Fibroblast of mammary gland (primary cell): ENCODE measurements at places on chromosomes 2 and 18.

- DNase-seq, result peak; percentile 14
Observed at GRCh38 chr2:67974559-67975430, 88.0 kb downstream of the C1D start.

- no peak for DNase-seq
Observed at GRCh38 chr2:40038646-40039045, 259.6 kb upstream of the THUMPD2 start.

DNA sequence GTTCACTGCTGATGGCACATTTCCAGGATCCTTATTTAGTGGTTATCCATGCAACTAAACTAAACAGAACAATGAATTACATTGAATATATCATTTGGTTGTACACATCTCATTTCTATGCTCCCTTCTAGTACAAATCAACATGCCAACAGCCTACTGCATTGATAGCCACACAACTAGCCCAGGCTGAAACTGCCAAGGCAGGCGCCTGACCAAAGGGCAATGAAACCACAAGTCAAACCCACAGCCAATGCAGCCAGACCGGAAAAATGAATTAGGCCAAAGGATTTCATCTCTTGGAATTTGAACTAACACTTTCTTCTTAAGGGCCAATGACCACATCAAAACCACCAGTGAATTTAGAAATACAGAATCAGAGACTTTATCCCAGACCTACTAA lies 196.4 kb downstream of the NOL4 start:
- DNase-seq, result no peak

DNA sequence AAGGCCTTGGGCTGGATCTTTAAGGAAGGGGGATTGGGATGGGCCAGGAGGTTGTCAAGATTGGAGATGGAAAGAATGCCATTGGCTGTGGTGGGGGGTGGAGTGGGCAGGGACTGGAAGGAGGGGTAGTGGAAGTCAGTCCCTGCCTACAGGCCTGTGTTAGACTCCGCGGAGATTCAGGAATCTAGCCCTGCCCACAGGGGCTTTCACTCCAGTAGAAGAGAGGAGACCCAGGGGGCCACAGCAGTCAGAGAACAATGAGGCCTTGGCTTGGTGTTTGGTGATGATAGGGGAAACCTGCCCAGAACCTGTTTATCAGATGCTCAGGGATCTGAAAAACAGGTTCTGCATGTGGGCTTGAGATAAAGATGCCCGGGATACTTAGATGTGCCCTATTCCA lies 6.1 kb downstream of the STEAP3 start:
- DNase-seq, result no peak

GRCh38 chr18:57267368-57267925 lies 84.9 kb upstream of the ST8SIA3 start:
- DNase-seq, result no peak

DNA sequence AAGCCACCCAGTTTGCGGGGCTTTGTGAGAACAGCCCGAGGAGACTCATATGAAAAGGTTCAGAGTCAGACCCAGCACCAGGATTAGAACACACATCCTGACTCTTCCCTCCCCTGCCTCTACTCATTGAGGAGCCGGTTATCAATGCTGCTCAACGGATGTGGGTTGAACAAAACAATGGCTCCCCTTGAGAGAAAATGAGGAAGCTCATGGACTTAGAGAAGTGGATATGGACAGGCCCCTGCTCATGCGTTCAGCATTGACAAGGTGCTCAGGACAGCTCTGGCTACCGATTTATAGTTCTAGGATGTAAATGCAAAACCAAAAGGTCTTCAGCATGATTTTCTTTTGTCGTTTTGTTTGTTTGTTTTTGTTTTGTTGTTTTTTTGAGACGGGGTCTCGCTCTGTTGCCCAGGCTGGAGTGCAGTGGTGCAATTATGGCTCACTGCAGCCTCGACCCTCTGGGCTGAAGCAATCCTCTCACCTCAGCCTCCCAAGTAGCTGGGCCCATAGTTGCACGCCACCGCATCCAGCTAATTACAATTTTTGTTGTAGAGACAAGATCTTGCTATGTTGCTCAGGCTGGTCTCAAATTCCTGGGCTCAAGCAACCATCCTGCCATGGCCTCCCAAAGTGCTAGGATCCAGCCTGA lies 32.0 kb upstream of the AGAP1 start:
- DNase-seq, result no peak

DNA sequence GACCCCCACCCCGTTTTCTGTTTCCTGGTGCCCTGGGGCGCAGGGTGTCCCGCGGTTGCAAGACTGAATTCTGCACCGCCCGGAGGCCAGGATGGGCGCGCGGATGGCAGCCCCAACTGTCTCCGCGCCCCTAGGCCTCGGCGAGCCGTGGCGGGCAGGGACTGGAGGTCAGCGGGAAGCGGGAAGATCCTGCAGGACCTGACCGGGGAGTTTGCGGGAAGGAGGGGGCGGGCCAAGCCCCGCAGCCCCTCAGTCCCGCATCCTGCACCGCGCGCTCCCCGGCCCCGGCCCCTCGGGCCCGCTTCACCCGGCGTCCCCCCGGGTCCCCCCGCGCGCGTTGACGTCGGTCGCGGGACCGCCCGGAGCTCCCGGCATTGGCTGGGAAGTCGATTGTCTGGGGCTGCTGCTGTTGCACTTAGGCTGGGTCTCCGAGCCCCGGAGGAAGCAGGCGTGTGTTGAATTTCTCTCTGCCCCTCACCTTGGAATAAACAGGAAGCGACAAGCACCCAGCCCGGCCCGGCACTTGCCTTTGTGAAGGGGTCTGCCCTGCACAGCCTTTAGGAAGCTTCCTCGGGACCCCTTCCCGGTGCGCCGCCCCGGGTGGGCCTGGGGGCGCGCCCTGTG lies at the start of gene LDLRAD4:
LDLRAD4 (plus strand) TSS at position 393 of the 624 bp plus-strand sequence.
- DNase-seq, result no peak

DNA sequence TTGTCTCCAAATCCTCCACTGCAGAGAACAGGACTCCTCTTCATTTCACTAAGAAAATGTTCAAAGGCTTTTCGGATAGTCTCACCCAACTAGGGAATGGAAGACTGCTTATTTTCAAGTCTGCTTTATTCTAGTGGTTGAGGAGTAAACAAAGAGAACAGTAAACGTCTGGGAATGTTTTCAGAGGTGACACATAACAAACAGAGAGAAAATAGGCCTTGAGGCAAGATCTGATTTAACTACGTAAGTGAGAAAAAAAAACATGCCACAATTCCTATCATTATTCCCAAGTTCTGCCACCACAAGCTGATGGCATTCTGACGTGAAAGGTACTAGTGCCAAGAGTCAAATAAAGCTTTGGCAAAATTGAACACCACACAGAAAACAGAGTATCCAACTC lies 16.7 kb upstream of the WIPF1 start:
- peak; percentile 77 for DNase-seq

GRCh38 chr2:73582364-73582763 lies 59.9 kb downstream of the NAT8 start:
- no peak for DNase-seq

GRCh38 chr2:221444106-221444505 lies 128.0 kb downstream of the EPHA4 start:
- DNase-seq, result peak; percentile 63

DNA sequence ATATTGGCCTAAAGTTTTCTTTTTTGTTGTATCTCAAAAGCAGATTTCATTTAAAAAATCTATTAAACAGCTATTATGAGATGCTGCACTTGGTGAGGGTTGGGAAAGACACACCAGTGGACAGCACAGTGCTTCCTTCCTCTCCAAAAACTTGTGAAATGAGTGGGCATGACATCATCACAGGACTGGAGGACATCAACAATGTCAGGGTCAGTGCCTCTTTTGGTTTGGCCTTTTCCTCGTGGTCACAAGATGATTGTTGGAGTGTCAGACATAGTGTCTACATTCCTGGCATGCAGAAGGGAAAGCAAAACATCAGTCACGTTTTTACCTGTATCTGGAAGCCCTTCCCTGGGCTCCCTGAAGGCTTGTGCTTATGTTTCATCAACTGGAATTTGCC lies 49.6 kb downstream of the IL1R2 start:
- peak; percentile 95 for DNase-seq

- DNase-seq, result no peak
Observed at GRCh38 chr2:62688771-62689170, 16.7 kb upstream of the EHBP1 start.

DNA sequence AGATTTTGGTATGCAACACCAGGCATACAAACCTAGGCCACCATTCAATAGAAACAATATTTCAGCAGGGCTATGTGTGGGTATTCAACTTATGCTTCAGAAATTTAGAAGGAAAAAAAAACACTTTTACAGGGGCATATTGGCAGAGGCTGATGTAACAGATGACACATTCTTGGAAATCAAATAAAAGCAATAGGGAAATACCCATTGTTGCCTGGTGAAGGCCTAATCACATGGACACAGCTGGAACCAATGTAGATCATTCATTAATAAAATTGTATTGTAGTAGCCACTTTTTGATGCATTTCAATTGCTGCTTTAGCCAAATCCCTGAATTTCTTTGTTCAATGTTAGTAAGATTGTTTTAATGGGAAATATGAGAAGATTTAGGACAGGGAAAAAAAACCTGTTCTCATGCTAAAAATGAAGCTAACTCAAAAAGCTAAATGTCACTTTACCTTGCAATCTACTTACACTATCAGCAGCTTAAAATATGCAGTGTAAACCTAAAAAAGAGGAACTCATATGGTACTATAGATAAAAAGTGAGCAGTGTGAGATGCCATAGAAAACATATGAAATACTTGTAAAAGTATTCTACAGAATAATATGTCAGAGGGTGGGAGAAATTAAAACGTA lies 289.4 kb downstream of the ZEB2 start:
- DNase-seq, result peak; percentile 25

DNA sequence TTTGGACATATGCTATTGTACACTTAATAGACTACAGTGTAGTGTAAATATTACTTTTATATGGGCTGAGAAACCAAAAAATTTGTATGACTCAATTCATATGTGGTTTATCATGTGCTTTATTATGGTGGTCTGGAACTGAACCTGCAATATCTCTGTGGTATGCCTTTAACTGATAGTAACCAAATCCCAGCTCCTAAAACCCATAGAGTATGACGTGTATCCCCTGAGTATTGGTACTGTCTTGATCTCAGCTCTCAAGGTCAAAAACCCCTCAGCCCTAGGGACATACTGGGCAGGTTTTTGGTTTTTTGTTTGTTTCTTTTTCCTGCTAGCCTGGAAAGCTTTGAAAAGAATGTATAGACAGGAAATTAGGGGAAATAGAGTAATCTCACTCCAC lies 42.2 kb upstream of the ARHGAP15 start:
- peak; percentile 44 for DNase-seq

DNA sequence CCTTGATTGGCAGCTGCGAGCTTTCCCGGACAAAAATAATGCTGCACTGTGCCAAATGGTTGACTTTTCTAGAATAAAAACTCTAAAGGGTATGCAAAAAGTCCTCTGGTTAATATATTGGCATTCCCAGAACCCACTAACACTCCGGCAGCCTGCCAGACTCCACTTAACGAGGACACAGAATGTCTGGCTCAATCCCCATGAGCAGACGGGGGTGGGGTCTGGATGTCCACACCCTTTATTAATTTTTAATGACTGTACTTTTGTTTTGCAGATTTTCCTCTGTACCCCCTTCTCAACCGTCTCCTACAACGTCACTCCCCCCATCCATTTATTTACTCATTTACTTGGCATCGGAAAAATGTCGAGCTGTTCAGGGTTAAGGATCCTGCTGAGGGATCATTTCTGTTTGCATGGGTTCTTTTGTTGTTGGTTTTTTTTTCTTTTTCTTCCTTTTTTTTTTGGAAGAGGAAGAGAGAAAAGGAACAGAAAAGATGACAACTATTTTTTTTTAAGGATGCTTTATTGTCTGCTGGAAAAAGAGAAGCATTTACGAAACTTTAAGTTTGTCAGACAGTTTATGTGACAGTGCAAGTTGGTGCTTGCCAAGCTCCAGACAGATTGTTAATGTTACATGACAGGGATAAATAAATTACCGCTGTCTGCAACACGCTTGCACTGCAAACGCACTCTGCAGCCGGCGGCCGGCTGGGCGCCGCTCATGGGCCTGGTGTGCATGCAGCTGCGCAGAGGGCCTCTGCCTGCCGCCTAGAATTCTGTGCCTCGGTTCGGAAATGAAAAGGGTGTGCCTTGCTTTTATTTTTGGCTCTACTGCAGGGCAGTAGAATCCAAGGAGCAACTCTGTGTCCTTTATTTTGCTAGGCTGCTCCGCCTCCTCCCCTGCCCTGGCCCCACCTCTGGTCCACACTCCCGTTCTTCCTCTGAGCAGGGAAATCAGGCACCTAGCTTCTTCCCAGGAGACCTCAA lies 3.6 kb downstream of the LDLRAD4 start:
- DNase-seq, result no peak

DNA sequence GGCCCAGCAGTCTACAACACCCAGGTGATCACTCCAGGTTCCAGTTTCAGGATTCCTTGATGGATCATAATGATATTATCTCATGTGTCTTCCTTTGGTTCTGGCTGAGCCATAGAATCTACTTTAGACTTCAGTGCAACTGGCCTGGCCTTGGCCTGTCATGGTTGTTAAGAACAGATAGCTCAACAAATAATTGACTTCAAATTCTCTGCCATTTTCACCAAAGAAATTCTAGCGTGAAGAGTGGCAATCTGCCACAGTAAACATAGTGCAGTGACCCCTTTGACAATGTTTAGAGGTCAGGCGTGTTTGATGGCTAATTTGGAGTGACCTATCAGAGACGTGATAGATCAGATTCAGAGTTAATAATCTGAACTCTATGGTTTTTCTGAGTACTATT lies 50.2 kb upstream of the ZNF385B start:
- DNase-seq, result no peak

DNA sequence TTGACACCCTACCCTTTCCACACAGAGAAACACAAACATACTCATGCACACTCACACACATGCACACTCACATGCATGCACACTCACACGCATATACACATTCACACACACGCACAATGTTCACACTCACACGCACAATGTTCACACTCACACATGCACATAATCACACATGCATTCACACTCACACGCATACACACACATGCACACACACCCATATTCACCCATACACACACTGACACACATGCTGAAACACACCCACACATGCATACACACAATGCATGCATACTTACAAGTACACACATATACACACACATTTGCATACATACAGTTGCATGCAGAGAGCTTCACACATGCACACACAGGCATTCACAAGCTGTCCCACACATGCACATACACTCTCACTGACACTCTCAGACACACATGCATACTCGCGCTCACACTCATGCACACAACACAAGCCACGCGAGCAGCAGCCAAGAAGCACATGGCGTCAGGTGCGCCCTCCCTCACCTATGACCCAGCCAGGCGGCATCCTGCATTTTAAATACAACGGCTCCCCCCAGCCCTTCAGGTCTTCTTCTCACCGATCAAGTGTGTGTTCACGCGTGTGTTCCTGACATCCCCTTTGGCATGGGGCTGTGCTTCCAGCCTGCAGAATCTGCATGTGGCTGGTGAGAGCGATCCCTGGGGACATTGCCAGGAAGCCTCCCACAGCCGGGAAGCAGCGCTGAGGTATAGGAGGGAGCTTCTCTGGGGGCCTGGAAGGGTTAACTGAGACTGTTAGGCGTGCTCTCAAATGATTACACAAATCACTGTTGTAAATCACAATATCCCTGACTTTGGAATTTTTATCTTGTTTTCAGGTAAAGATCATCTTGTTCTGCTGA lies 195.1 kb downstream of the RTP5 start:
- DNase-seq, result no peak

GRCh38 chr2:130389358-130389757 lies 33.5 kb downstream of the PTPN18 start:
- DNase-seq, result no peak
